Renal cortex interstitium (tissue), 15 donors: ENCODE measurements at places on chromosomes 5 and 9. TPM values are rescaled to one million over a fixed set of nuclear protein-coding genes. Genes with fewer than 3 reads are reported as not detected.

Gene C5orf52
- polyA plus RNA-seq, result not detected

Gene PDCD1LG2
- polyA plus RNA-seq, result 0.12 TPM

Gene ACTBL2
- not detected for polyA plus RNA-seq

Gene SPINK5
- 0.50 TPM for polyA plus RNA-seq

Gene CCL27
- polyA plus RNA-seq, result 0.44 TPM

Gene ZNF879
- polyA plus RNA-seq, result 8.5 TPM

GRCh38 chr5:123297866-123298265 lies 125.3 kb downstream of the CEP120 start:
- DNase-seq, result no peak

- no peak for DNase-seq
Measured at GRCh38 chr5:978693-979092, 29.9 kb upstream of the NKD2 start.

- DNase-seq, result peak; percentile 77
Measured at GRCh38 chr9:6703898-6704639, 53.7 kb upstream of the KDM4C start.

- no peak for DNase-seq
Measured at GRCh38 chr5:59360130-59360555, 533.4 kb downstream of the PDE4D start.

GRCh38 chr9:104287253-104287878 lies 193.3 kb downstream of the SMC2 start:
- peak; percentile 23 for DNase-seq

DNA sequence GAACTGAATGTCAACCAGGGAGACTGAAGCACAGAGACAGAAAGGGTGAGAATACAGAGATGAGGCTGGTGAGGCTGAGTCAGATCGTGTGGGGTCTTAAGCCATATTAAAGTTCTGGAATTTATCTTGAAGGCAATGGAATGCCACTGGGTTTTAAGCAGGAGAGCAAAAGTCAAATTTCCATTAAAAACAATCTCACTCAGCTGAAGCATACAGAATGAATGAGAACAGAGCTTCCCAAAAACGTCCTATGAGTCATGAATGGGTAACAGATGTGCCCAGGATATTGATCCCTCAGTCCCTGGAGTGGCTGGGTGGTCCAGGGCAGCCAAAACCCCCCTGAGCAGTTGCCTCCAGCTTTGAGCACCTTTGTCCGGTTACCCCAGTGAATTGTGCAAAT lies 44.9 kb downstream of the PFDN1 start:
- no peak for DNase-seq
